ENCODE measurements at places on chromosomes 2 and 18.

DNA sequence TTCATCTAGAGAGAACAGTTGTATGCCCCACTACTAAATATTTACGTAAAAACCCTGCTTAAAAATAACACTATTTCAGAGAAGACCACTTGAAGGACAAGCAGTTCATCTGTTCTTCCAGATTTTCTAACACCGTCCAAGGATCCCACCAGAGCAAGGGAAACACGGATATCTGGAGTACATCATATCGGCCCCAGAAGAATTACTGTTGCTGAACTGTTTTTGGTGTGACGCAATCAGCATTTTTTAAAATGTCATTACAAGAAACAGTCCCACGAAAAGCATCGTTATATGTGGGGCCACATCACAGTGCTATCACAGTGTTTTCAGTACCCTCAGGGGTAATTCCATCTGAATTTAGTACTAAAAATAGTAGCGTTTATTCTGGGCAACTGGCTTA, 134.5 kb upstream of the PKDCC start:
- ATAC-seq = no peak

DNA sequence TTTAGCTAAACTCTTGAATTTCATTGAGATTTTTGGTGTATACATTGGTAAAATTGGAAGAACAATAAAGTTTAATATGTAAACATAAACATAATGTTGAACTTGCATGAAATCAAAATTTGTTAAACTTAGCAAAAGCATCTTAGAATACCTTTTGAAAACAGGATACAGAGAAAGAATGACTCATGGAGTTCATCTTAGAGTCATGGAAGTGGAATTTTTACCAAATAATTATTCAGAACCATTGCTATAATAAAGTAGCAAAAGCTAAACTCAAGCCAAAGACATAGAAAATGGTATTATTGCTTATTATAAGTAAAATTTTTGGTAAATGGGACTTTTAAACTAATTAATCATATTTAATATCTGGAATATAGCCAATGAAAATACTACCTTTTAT, 841.6 kb upstream of the SLC39A10 start:
- ATAC-seq = no peak

DNA sequence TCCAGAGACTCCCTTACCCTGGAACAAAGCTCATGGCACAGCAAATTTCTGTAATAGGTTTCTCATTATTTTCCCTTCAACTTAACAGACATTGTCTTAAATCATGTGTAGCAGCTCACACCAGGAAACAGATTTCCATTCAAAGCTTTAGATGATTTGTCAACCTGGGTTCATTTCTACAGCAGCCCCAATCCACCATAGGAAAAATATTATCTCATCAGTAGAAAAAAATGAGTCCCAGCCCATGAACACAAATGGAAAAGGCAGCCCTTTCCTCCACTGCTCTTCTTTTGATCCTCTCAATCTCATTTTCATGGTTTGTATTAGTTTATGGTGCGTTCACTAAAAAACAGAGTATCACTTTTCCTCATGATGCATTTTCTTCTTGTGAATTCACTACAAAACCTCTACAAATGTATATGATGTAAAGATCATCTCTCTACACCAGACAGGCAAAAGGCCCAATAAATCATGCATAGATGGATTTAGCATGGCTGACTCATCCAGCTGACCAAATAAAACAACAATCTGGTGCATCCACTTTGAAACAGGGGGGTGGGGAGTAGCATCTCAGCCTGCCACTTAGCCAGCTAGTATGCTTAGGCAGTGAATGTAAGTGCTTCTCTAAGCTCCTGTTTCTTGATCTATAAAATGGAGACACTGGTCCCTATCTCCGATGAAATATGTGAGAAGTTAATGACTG, 78.6 kb downstream of the SATB2 start:
- ATAC-seq = no peak

- no peak for ATAC-seq
These were observed 189.3 kb downstream of the HDAC4 start for GRCh38 chr2:239211396-239212094.

GRCh38 chr2:238855299-238855698, 7.4 kb downstream of the TWIST2 start:
- no peak for ATAC-seq

DNA sequence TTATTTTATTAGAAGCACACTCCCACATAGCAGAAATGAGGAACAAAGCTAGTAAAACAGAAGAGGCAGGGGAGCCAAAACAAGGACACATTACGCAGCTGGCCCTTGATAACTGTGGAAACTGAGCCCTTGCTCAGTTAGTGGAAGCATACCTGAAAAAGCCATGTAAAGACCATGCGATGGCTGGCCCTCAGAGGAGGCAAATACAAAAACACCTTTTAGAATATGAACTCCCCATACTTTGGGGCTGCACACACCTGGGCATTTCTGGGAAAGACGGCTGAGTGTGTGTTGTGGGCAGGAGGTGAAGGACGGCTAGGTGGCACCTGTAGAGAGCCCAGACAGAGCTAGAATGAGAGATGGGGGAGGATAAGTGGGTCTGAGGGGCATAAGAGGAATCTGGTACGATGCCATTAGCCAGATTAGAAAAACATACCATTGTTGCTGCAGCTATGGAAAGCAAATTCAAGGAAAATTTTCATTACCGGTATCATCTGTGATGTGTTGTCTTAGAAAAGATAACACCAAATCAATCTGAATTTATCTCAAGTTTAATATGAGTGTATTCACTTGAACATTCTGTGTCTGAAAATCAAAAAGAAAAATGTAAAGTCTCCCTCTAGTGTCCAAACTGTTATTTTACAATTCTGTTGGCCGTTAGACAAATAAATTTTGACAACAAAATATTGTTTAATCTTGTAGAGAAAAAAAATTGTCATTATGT, 45.2 kb upstream of the SULT1C3 start:
- no peak for ATAC-seq

GRCh38 chr2:71891155-71891554, 256.5 kb downstream of the CYP26B1 start:
- ATAC-seq = no peak

- ATAC-seq = no peak
These were observed 332.9 kb downstream of the CDH2 start for GRCh38 chr18:27843783-27844777.

DNA sequence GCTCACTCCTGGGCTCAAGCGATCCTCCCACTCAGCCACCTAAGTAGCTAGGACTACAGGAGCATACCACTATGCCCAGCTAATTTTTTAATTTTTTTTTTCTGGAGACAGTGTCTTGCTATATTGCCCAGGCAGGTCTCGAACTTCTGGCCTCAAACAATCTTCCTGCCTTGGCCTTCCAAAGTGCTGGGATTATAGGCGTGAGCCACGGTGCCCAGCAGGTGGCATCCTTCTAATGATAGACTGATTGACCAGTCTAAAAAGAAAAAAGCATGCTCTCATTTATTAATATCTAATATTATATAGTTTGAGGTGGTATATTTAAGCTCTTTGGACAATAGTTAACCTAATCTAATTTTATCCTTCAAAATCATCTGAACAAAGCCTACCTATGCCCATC, 198.6 kb downstream of the CAMKMT start:
- ATAC-seq = peak; percentile 28

GRCh38 chr2:225948903-225949302, 549.4 kb downstream of the NYAP2 start:
- no peak for ATAC-seq

- ATAC-seq = no peak
These were observed 118.6 kb downstream of the INHBB start for GRCh38 chr2:120464448-120464931.

- no peak for ATAC-seq
These were observed 66.2 kb upstream of the CTDP1 start for GRCh38 chr18:79613186-79613931.

- peak; percentile 35 for ATAC-seq
These were observed 6.7 kb downstream of the TGIF1 start for GRCh38 chr18:3456686-3457069.

DNA sequence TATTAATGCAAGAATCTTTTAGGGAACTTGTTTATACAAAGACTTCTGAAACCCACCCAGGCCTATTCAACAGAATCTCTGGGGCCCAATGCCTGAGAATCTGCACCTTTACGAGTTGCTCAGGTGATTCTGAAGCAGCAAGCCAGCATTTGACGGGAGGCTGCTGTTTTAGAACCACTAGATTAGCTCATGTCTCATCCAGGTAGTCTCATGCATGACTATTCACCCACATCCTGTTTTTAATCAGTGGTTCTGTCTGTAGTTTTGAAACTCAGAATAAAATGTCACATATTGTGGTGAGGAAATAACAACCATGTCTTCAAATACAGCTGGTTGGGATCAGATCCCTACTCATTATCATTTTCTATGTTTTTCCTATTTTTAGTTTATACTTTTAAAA, 39.5 kb downstream of the CYTIP start:
- peak; percentile 81 for ATAC-seq

GRCh38 chr2:65549257-65549627, 116.8 kb upstream of the SPRED2 start:
- no peak for ATAC-seq

- no peak for ATAC-seq
These were observed 169.1 kb downstream of the DSEL start for GRCh38 chr18:67347438-67347837.

GRCh38 chr2:207387001-207387571, 142.7 kb upstream of the CREB1 start:
- peak; percentile 42 for ATAC-seq

DNA sequence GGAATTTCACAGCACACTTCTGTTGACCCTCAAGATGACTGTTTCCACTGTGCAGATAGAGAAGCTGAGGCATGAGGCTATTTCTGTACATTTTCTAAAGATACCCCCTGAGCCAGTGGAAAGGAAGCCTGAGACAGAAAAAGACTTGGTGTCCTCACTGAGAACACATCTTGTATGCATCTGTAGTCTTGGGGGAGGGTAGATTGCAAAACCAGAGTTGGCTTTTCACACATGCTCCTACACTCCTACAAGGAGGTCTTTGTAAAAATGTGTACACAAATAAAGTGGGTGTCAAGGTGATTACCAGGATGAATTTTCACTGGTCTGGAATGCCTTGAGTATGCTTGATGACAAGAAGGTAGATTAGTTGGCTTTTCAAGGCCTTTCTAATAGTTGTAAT, 98.0 kb downstream of the KCTD18 start:
- ATAC-seq = no peak

- ATAC-seq = peak; percentile 47
These were observed 24.8 kb upstream of the CRIM1 start for GRCh38 chr2:36330473-36331395.

GRCh38 chr2:195411219-195411687, 245.8 kb upstream of the SLC39A10 start:
- no peak for ATAC-seq
